Neural progenitor cell (in vitro differentiated cells): ENCODE measurements at places on chromosomes 16 and 17. TPM values are rescaled to one million over a fixed set of nuclear protein-coding genes. Genes with fewer than 3 reads are reported as not detected.

The CPHXL2 gene
- total RNA-seq = not detected in 2 replicates

The SLC47A1 gene
- total RNA-seq = 1.9 and 2.1 TPM in 2 replicates

The NSMCE1 gene
- total RNA-seq = 44.6 and 83.4 TPM in 2 replicates

The OR3A3 gene
- total RNA-seq = not detected in 2 replicates

The BANP gene
- 29.0 and 30.4 TPM in 2 replicates for total RNA-seq

GRCh38 chr17:77465358-77466041 is 324.7 kb downstream of the SEC14L1 start:
- H3K27ac ChIP-seq = peak overlapping the region; percentile 89
- H3K27me3 ChIP-seq = no peaks in the 10 kb centered on the region

- H3K4me1 ChIP-seq = peaks cover 6% of the 10 kb centered on the region
- no peaks in the 10 kb centered on the region for H3K27me3 ChIP-seq
- no peak overlapping the region for H3K27ac ChIP-seq
- no peak overlapping the region for H3K4me3 ChIP-seq
- no peak for DNase-seq
- H3K36me3 ChIP-seq = no peaks in the 10 kb centered on the region
Observed at GRCh38 chr17:41956522-41956921, 10.1 kb upstream of the CNP start.

- peaks cover 64% of the 10 kb centered on the region for H3K27me3 ChIP-seq
- H3K27ac ChIP-seq = no peak within 1 kb of the TSS
- peak; percentile 58 for DNase-seq
- no peaks in the 10 kb centered on the region for H3K36me3 ChIP-seq
- H3K4me3 ChIP-seq = peak within 1 kb of the TSS; percentile 26
Observed at GRCh38 chr16:3012828-3013420, at the start of gene CLDN9. CLDN9 (plus strand) TSS chr16:3012923; CDS start chr16:3013363, 440 bp downstream.

DNA sequence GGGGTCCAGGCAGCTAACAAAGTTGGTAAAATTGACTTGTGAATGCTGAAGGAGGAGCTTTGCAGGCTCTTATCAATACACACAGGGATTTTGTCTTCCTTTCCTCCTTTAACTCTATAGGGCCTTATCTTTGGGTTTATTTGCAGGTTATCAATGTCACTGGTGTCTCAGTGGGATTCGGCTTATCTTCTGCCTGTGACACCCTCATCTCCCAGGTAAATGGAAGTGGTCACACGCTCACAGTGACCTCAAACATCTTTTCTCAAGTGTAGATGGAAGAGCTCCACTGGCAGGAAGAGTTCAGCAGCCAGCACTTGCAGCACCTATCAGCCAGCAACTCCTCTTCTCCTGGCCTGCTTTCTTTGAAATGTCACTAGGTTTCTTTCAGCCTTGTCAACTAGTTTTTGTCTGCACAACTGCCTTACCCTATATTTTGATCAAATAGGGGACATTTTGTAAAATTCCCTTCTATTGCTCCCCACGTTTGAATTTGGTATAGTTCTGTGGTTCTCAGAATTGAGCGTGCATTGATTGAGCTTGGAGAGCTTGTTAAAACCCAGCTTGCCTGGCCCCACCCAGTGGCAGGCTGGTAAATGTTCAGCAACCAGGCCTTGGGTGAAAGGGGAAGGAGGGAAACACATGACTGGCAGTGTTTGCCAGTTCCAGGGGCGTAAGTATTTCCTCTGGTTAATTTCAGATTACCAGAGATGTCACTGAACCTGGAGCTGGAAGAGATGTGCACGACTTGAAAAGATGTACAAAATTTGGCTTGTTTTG is 12.8 kb downstream of the SLC47A1 start:
- H3K36me3 ChIP-seq = no peaks in the 10 kb centered on the region
- DNase-seq = peak; percentile 20
- no peak overlapping the region for H3K4me3 ChIP-seq
- H3K27me3 ChIP-seq = no peaks in the 10 kb centered on the region
- H3K4me1 ChIP-seq = no peaks in the 10 kb centered on the region
- no peak overlapping the region for H3K27ac ChIP-seq

DNA sequence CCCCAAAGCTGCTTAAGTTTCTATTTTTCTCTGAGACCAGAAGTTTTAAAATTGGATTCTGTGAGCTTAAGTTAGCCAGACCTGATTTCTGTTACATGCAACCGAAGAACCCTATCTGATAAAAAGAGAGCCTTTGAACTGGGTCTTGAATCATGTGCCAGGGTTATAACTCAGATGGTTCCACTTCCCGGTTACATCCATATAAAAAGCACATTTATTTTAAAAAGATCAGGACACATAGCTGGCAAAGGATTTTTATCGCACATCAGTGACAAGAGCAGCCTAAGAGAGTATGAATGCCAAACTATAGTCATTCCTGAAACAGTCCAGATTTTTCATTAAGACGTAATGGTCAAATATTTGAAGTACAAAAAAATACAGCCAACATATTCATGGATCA is 32.5 kb upstream of the CLEC3A start:
- H3K4me3 ChIP-seq = no peak overlapping the region
- peaks cover 41% of the 10 kb centered on the region for H3K4me1 ChIP-seq
- no peak for DNase-seq
- H3K27ac ChIP-seq = no peak overlapping the region

DNA sequence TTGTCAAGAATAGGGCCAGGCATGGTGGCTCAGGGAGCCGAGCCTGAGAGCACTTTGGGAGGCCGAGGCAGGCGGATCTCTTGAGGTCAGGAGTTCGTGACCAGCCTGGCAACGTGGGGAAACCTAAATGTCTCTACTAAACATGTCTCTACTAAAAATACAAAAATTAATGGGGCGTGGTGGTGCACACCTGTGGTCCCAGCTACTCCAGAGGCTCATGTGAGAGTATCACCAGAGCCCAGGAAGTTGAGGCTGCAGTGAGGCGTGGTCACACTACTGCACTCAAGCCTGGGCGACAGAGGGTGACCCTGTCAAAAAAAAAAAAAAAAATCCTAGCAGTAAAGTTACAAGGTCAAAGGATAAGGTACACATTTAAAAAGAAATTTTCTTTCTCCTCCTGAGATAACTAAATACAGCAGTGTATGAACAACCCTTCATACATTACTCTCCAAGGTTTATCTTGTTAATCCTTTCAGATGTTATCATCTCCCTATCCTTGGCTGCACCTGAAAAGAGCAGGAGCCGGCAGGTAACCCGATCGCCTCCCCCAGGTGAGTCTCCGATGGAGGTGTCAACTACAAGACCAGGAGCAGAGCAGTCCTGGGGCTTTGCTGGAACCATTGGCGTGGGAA is 122.3 kb downstream of the GOSR1 start:
- H3K36me3 ChIP-seq = no peaks in the 10 kb centered on the region
- DNase-seq = no peak
- H3K4me3 ChIP-seq = peak overlapping the region; percentile 96
- H3K27me3 ChIP-seq = no peaks in the 10 kb centered on the region
- H3K27ac ChIP-seq = no peak overlapping the region

GRCh38 chr17:42311240-42312034 is 23.1 kb downstream of the STAT5A start:
- H3K4me1 ChIP-seq = peaks cover 25% of the 10 kb centered on the region
- H3K36me3 ChIP-seq = no peaks in the 10 kb centered on the region
- no peak overlapping the region for H3K27ac ChIP-seq

DNA sequence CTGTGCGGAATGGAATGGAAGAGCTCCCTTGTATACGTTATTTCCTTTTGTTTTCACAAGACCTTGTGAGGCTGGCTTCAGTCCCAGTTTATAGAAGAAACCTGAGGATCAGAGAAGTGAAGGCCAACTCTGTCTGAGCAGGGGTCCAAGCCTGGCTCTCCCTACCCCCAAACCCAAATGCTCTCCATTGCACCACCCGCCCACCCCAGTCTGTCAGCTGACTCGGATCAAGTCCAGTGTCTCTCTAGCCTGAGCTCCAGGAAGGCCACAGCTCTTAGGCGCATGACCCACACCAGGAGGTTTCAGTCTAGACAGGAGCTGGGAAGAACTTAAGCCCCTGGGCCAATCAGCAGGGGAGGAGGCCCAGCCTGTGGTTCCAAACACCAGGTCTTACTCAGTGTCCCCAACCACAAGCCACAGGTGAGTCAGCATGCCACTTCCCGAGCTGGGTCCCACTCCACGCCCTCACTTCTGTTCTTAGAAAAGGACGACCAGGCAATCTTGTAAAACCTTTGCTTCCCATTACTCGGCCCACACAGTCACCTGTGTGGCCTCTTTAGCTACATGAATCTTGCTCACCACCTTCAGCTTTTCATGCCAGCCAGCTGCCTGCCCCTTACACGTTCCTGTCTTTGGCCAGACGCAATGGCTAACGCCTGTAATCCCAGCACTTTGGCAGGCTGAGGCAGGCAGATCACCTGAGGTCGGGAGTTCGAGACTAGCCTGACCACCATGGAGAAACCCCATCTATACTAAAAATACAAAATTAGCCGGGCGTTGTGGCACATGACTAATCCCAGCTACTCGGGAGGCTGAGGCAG is 27.8 kb downstream of the TK2 start:
- no peak overlapping the region for H3K4me3 ChIP-seq
- H3K27ac ChIP-seq = no peak overlapping the region
- no peak for DNase-seq
- H3K36me3 ChIP-seq = no peaks in the 10 kb centered on the region
- peaks cover 7% of the 10 kb centered on the region for H3K4me1 ChIP-seq

- no peak for DNase-seq
- H3K36me3 ChIP-seq = no peaks in the 10 kb centered on the region
- no peak overlapping the region for H3K4me3 ChIP-seq
- no peak overlapping the region for H3K27ac ChIP-seq
- H3K27me3 ChIP-seq = no peaks in the 10 kb centered on the region
Observed at GRCh38 chr16:69511651-69512050, 54.1 kb upstream of the NFAT5 start.

- H3K4me3 ChIP-seq = no peak overlapping the region
- H3K27ac ChIP-seq = no peak overlapping the region
- no peak for DNase-seq
- H3K27me3 ChIP-seq = no peaks in the 10 kb centered on the region
Observed at GRCh38 chr16:79381603-79382042, 218.9 kb downstream of the MAF start.

- H3K27ac ChIP-seq = no peak overlapping the region
- H3K27me3 ChIP-seq = no peaks in the 10 kb centered on the region
- no peaks in the 10 kb centered on the region for H3K36me3 ChIP-seq
- no peaks in the 10 kb centered on the region for H3K4me1 ChIP-seq
- no peak for DNase-seq
Observed at GRCh38 chr16:82651921-82652601, 25.3 kb downstream of the CDH13 start.

- H3K27ac ChIP-seq = no peak overlapping the region
- H3K4me3 ChIP-seq = peak overlapping the region; percentile 20
- DNase-seq = peak; percentile 51
- H3K36me3 ChIP-seq = no peaks in the 10 kb centered on the region
- H3K4me1 ChIP-seq = peaks cover 36% of the 10 kb centered on the region
Observed at GRCh38 chr17:36632916-36633771, 31.8 kb downstream of the MRM1 start.

GRCh38 chr16:35744726-35745125 is 2285.3 kb downstream of the TP53TG3F start:
- H3K27ac ChIP-seq = no peak overlapping the region
- no peaks in the 10 kb centered on the region for H3K4me1 ChIP-seq
- no peaks in the 10 kb centered on the region for H3K36me3 ChIP-seq
- no peak overlapping the region for H3K4me3 ChIP-seq
- no peaks in the 10 kb centered on the region for H3K27me3 ChIP-seq
- DNase-seq = no peak

- no peak overlapping the region for H3K27ac ChIP-seq
- no peaks in the 10 kb centered on the region for H3K4me1 ChIP-seq
- no peaks in the 10 kb centered on the region for H3K27me3 ChIP-seq
- DNase-seq = no peak
- no peak overlapping the region for H3K4me3 ChIP-seq
Observed at GRCh38 chr17:54867634-54868033, 33.0 kb upstream of the TOM1L1 start.

DNA sequence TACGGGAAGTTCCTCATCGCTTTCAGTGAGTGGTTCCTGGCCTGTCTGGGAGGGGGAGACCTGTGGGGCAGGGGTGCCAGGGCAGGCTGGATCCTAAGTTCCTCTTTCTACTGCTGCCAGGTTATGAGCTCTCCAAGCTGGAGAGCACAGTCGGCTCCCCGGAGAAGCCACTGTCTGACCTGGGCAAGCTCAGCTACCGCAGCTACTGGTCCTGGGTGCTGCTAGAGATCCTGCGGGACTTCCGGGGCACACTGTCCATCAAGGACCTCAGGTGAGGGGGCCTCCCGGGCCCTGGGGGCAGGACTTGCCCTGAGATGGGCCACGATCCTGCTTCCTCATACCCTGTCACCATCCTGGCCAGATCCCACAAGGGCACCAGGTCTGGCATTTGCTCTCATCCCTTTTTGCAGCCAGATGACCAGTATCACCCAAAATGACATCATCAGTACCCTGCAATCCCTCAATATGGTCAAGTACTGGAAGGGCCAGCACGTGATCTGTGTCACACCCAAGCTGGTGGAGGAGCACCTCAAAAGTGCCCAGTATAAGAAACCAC is 5.1 kb downstream of the PRSS8 start:
- H3K27me3 ChIP-seq = no peaks in the 10 kb centered on the region
- no peak overlapping the region for H3K4me3 ChIP-seq
- no peak overlapping the region for H3K27ac ChIP-seq
